Spinal cord (tissue), 10 donors: ENCODE measurements at places on chromosomes 3 and 15. TPM values are rescaled to one million over a fixed set of nuclear protein-coding genes. Genes with fewer than 3 reads are reported as not detected.
A peak's percentile ranks its signal among the peaks of the same experiment; 100 is the strongest.

GRCh38 chr3:4508048-4508981, 15.2 kb downstream of the ITPR1 start:
- no peaks in the 10 kb centered on the region for H3K36me3 ChIP-seq
- H3K4me1 ChIP-seq, result peaks cover 9% of the 10 kb centered on the region
- H3K4me3 ChIP-seq, result no peak overlapping the region
- H3K27ac ChIP-seq, result no peak overlapping the region
- DNase-seq, result peak; percentile 49

DNA sequence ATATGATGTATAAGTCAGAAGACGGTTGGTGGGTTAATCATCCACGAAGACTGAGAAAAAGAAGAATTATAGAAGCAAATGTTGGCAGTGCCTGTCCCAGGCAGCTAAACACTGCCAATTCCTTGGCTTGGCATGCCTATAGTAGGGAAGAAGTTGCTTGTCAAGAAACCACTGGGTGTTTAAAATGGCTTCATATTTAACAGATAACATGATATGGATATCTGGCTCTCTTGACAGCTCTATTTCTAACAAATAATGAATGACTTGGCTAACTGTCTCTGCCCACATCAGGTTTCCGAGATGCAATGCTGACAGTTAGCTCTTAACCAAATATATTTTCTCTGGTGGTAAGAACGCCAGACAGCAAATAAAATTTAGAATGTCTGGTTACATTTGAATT, 341.7 kb upstream of the KCNMB2 start:
- no peak overlapping the region for H3K27ac ChIP-seq
- H3K4me3 ChIP-seq, result no peak overlapping the region
- no peaks in the 10 kb centered on the region for H3K27me3 ChIP-seq

DNA sequence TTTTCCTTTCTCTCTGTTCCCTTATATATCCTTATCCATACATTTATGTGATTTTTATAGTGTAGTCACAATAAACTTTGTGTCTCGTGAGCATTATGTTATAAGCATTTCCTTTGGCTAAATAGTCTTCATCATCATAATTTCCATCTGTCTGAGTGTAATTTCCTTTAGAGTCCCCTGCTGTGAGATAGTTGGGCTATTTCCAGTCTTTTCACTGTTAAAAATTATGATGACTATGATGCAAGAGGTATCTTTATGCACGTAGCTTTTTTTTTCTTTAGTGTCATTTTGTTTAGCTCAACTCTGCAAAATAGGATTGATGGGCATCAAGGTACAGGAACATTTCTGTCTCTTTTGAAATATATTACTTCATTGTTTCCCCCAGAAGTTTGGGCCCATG, 26.9 kb upstream of the CA12 start:
- H3K27ac ChIP-seq, result no peak overlapping the region
- H3K36me3 ChIP-seq, result no peaks in the 10 kb centered on the region
- no peak overlapping the region for H3K4me3 ChIP-seq
- H3K27me3 ChIP-seq, result no peaks in the 10 kb centered on the region
- peaks cover 17% of the 10 kb centered on the region for H3K4me1 ChIP-seq

DNA sequence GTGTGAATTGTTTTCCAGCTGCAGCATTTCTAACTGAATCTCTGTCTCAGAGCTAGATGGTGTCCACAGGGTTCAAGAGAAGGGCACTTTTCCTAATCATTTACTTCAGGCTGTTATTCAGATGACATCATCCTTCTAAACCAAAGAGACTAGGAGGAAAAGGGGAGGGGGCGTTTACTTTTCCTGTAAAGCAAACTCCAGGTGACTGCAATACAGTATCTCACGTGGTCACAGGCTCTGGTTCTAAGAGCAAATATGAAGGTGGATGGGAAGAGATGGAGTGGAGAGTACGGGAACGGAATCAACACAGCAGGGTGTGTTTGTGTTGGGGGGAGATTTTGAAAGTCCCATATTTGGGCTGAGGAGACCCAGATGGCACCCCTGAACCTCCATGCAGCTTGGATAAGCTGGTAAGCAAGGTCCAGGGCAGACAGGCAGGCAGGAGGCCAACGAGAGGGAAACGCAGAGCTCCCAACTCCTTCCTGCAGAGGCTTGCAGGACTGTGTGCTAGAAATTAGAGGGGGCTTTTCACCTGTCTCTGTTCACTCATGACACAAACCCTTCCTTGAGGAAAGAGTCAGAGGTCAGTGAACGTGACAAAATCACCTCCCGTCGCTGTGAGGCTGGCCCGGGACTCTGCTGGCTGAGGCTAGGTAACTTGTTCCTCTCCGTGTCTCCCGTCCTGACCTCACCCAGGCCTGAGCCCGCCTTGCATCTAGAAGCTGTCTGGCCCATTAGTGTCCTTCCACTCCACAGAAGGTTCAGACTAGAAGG, 151.2 kb downstream of the OPA1 start:
- H3K4me3 ChIP-seq, result no peak overlapping the region
- peaks cover 10% of the 10 kb centered on the region for H3K4me1 ChIP-seq
- H3K27me3 ChIP-seq, result no peaks in the 10 kb centered on the region
- DNase-seq, result no peak
- H3K36me3 ChIP-seq, result no peaks in the 10 kb centered on the region

The ZNF717 gene
- 26.1 TPM for total RNA-seq
